ENCODE measurements at places on chromosomes 1 and 21.

- DNase-seq: no peak
Observed at GRCh38 chr1:158095737-158096335, 84.9 kb upstream of the CD1D start.

DNA sequence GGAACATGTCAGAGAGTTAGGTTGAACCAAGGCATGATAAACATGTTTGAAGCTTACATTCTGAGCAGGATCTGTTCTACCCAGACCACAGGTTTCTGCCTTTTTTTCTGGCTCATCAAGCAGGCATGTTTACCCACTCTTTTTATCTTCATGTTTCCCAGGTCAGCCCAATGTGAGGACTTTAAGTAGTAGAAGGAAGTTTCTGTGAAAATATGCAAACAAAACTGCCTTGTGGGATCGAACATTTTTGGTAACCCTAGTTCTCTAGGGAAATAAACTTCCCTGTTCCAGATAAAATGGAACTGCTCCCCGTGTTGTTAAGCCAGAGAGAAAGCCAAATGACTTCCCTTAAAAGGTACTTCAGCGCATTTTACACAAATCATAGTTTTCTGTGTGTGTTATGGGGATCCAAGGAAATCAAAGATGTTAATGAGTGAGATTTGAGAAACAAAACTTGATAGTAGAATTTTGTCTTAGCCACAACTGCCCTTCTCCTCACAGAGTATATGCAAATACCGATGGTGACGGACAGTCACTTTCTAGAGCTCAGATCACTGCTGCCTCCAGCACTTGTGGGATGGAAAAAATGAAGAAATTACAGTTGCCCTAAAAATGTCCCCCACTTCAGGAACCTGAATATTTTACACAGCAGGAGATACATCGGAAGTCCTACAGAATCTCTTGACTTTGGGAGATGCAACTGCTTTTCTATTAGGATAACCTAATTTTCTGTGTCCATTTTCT lies 765 bp upstream of the HIPK1 start:
- DNase-seq: no peak

DNA sequence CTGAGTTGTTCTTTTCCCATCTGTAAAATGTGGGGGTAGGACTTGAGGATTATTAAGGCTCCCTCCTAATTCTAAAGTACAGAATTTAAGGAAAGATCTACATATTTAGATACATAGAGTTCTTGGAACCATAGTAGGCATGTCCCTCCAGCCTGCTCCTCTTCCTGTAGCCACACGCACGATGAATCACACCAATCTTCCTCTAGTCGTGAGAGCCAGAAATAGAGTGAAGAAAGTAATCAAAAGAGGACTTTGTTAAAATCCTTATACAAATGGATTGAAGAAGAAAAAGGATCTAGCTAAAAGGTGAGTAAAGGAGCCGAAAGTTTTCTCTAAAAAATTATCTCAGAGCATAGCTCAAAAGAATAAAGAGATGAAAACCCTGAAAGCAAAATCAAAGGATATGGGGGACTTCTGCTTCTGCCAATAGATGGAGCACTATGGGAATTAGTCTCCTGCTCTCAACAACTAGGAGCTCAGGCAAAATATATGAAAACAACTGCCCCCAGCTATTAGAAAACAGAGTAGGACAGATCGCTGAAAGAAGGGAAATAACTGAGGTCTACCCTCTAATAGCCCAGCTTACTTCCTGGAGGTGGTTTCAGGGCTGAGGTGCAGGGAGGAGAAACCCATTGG lies 8.5 kb downstream of the C1orf141 start:
- no peak for DNase-seq

DNA sequence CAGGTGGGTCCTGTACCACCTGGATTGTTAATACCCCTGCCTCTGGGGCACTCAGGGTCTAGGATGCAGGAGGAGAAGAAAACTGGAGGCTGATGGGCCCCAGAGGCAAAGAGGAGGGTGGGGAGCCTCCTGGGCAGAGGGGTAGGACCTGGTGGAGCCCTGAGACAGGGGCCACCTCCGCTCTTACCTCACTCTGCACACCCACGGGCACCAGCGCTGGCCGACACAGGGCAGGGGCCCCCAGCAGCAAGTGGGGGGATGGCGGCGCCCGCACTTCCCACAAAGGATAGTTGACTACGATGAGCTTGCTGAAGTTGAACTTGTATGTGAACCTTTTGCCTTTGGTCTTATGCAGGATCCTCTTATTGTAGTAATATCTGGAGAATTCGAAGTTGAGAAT lies 1.1 kb downstream of the ETV3L start:
- DNase-seq: no peak

DNA sequence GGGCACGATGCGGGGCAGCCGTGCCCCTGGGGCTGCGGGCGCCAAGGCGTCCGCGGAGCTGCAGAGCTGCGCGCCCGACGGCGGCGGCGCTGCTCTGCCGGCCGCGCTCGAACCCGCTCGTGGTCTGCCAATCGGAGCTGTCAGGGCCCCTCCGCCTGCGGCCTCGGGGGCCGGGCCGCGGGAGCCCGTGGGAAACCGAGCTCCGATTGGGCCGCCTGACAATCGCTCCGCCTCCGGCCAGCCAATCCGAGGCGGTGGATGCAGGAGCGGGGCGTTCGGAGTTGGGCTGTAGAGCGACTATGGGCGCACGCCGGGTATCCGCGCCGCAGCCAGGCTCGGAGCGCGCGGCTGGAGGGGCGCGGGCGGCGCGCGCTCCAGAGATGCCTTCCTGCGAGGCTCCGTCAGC lies 100.5 kb upstream of the SOD1 start:
- peak; percentile 88 for DNase-seq

DNA sequence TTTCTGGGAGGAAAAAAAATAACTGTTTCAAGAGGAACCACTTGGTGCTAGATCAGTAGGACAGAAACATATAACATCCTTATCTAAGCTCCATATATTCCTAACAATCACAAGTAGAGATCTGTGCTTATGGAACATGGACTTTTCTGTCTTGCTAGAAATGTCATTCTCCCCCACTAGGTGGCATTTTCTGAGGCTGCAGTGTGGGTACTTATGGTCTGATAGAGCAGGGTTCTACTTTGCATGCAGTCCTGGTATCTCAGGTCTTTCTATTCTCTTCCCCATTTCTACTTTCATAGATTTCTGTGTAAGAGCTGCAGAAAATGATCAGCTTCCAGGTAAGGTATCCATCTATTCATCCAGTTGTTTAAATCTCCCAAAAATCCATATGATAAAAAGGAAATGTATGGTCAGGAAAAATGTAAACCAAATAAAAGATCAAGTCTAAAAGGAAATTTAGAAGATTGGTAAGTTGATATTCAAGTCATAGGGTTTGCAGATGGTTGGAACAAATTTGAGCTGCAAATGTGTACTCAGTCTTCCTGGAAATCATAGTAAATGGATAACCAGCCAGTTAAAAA lies 1.5 kb downstream of the ZNF684 start:
- DNase-seq: no peak

DNA sequence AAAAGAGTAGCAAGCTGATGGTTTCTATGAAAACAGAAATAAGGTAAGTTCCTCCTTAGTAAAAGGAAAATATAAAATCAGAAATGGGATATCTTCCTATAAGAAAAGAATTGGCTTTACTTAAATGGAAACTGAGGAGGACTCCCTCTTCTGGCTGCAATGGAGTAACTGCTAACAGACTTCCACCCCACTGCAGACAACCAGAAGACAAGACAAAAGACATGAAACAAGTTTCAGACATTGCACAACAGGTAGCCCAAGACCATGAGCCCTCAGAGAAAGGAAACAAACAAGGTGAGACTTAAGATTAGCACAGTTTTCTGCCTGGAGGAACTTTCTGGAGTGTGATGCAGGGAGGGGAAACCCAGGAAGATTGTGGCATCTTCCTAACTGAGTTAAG lies 17.0 kb upstream of the OLFML2B start:
- DNase-seq: no peak

GRCh38 chr1:28887419-28887834 lies 26.9 kb upstream of the EPB41 start:
- peak; percentile 54 for DNase-seq

DNA sequence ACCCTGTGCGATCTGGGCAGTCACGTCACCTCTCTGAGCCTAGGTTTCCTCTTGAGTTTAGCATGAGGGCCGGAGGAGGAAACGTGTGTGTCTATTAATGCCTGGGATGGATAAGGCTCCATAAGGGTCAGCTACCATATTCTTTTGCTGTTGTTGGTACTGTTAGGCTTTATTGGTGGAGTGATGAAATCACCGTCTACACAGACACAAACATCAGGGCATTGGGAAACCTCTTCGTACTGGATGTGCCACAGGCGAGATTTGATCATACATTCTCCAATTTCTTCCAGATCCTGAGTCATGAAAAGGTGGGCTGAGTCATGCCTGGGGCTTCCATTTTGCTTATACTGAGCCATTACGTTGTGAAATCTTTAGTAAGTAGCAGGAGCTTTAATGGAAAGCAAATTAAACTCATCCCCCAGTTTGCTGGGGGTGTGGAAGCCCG lies 24.9 kb upstream of the GRHL3 start:
- no peak for DNase-seq

DNA sequence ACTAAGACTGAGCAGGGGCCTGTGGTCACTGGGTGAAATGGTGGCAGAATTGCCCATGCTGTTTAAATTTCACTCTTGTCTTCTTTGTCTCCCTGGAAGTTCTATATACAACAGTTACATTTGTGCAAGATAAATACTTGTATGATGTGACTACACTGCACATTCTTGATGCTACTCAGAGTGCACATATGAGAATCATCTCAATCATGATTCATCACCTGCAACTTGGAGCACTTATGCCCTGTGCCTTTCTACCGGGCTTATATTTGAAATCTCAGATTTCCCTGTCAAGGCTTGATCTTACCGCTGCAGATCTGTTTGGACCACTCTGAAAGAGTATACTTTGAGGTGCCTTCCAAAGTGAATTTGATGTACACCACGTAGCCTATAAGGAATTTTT lies 10.6 kb downstream of the PGM1 start:
- DNase-seq: no peak

GRCh38 chr1:59816318-59816878 lies 1.6 kb downstream of the HOOK1 start:
- DNase-seq: no peak

DNA sequence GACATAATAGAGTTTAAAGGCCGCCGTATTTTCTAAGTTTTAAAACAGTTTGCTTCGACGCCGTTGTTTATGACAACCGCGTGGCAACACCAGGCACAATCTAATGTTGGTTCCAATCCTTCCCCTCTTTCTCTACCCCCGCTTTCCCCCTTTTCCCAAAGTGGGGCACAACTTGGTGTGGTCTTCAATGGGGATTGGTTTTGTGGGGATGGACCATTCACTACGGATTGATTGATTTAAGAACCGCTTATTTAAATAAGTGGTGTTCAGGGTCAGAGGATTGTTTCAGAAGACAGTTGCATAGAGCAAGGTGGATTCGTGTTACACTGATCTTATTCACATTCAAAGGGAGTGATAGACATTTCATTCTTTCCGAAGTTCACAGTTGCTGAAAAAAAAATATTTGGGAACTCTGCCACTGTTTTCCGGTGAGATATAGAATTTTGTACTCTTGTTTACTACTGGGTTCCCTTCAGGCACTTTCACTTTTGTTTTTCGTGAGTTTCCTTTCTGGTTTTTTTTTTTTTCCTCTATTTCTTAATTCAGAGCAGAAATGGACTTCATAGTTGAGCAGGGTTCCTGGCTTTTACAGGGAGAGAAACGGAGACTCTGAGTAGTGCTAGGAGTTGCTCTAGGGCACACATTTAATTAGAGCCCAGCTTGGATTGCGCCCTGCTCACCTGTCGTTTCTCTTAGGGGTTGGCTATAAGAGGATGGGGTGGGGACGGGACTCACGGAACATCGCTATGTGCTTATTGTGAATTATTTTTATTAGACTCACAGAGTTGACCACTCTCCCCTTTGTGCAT lies 79.6 kb upstream of the AK4 start:
- peak; percentile 46 for DNase-seq

DNA sequence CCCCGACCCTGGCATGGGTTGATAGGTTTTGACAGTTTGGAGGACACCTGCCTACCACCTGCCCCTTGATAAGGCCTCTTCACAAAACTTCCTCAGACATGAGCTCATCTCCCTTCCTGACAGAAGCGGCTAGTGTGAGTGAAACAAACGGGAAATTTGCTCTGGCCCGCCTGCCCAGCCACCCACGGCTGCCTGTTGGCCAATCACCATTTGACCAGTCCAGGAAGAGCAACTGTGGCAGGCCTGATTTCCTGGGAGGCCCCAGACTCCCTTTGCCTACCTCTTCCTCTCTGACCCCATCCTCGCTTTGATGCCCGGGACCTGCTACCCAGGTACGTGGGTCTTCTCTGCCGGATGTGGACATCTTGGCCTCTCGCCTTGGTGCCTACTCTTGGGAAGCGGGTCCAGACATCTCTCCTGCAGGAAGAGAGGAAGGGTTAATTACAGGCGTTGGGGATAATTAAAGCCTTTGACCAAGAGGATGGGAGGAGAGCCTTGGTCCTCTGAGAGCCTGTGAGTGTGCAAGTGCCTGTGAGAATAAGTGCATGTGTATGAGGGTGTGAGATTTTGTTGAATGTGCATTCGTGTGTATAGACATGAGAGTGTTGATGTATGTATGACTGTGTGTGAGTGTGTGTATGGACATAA lies 1.1 kb upstream of the EPHA2 start:
- no peak for DNase-seq

GRCh38 chr1:53410100-53410541 lies 49.1 kb upstream of the DMRTB1 start:
- DNase-seq: no peak

GRCh38 chr1:33331444-33332356 lies 10.8 kb upstream of the A3GALT2 start:
- DNase-seq: no peak

- DNase-seq: no peak
Observed at GRCh38 chr1:93749894-93750301, 68.3 kb upstream of the BCAR3 start.

GRCh38 chr1:52059321-52059720 lies 3.2 kb downstream of the BTF3L4 start:
- no peak for DNase-seq

DNA sequence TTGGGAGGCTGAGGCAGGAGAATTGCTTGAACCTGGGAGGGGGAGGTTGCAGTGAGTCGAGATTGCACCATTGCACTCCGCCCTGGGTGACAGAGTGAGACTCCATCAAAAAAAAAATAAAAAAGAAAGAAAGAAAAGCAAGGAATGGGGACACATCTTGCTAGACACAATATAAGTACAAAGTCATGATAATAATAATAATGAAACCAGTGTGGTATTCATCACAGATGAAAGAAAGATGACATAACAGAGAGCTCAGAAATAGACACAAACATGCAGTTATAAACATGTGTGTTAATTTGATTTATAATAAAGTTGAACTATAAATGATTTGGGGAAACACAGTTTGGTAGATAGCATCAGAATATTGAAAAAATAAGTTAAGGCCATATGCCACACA lies 264.1 kb downstream of the SRGAP2C start:
- DNase-seq: no peak

- DNase-seq: no peak
Observed at GRCh38 chr1:48810740-48811139, 34.0 kb upstream of the BEND5 start.

DNA sequence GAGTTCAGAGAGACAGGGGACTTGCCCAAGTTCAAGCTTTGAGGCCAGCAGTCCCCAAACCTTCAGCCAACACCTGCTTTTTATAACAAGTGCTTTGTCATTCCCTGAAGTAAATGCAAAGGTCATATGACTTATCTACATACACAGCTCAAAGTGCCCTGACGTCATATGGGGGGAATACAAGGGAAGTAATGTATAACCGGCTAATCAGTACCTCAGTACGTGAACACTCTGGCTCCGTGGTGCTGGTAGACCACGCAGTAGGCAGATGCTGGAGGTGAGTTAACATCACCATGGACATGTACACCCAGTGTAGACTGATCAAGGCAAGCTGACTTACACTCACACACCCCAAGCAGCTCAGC lies 60.0 kb downstream of the BACE2 start:
- DNase-seq: no peak

- no peak for DNase-seq
Observed at GRCh38 chr1:53614231-53615021, 124.5 kb downstream of the GLIS1 start.
